ENCODE measurements at places on chromosomes 11 and 22. TPM values are rescaled to one million over a fixed set of nuclear protein-coding genes. Genes with fewer than 3 reads are reported as not detected.

The TMEM191B gene
- 0.40 TPM for total RNA-seq

GRCh38 chr11:57700425-57700824, 11.6 kb downstream of the MED19 start:
- H3K4me3 ChIP-seq, result no peak overlapping the region
- no peak for DNase-seq
- no peaks in the 10 kb centered on the region for H3K36me3 ChIP-seq
- no peak overlapping the region for H3K27ac ChIP-seq

- H3K36me3 ChIP-seq, result no peaks in the 10 kb centered on the region
Observed at GRCh38 chr22:44892243-44892642, 117.6 kb downstream of the PHF21B start.

DNA sequence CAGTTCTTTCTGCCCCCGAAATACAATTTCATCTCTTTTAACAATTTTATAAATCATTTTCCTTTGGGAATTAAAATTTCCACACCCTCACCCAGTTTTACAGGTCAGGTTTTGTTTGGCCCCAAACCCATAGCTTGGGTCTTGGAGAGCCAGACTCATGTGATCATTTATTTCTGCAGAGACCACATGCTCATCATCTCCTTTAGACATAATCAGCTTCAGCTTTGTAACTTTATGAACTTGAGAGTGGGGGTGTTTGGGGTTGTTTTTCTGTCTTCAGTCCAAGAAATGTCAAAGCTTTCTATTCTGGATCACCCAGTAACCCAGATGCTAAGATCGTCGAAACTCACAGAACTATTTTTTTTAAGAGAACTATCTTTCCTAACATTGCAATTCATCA, 70.9 kb downstream of the DBX1 start:
- DNase-seq, result no peak
- H3K4me3 ChIP-seq, result no peak overlapping the region
- peak overlapping the region; percentile 80 for H3K27ac ChIP-seq
- peaks cover 13% of the 10 kb centered on the region for H3K4me1 ChIP-seq

DNA sequence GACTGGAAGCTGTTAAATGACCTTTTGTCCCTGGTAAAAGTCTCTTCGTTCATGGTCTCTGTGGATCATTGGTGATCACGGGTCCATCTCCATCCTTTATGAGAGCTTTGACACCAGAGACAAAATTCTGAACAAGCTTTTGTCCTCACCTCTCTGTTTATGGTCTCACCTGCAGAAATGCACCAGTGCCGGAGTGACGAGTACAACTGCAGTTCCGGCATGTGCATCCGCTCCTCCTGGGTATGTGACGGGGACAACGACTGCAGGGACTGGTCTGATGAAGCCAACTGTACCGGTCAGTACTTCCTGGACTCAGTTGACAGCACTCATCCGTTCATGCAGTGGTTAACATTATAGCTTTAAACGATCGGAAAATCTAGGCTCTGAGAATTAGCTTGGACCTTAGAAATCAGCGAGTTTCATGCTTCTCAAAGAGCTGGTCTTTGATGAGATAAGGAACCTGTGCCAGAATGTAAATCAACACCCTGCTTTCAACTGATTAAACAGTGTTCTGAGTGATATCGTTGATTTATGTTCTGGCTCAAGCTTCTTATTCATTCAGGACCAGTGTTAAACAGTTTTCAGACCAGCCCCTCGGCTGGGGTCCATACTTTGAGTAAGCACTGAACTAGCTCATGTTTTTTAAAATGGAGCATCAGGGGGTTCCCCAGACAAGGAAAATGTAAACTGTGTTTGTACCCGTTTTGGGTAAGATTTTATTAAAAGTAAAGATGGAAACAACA, 124.5 kb upstream of the SORL1-AS1 start:
- DNase-seq, result no peak
- no peaks in the 10 kb centered on the region for H3K36me3 ChIP-seq
- H3K27me3 ChIP-seq, result no peaks in the 10 kb centered on the region
- H3K4me1 ChIP-seq, result peaks cover 4% of the 10 kb centered on the region

DNA sequence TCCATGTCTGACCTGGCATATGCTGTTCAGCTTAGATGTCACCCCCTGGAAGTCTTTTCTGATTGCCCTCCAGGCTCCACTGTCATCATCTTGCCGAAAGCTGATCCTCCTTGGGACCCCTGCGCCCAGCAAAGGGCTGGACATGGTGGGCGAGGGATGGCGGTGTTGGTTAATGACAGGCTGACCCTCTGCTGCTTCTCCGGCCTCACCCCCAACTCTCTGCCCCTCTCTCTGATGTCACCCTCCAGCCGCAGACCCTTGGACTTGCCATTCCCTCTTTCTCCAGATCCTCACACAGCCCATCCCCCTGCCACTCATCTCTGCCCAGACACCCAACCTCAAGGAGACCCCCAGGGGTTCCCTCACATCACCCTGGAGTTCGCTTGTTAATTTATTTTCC, 2.3 kb downstream of the EHBP1L1 start:
- no peak overlapping the region for H3K4me3 ChIP-seq
- H3K4me1 ChIP-seq, result peaks cover 40% of the 10 kb centered on the region
- DNase-seq, result no peak
- H3K36me3 ChIP-seq, result no peaks in the 10 kb centered on the region
- H3K27me3 ChIP-seq, result peaks cover 4% of the 10 kb centered on the region

- no peak overlapping the region for H3K4me3 ChIP-seq
- H3K27ac ChIP-seq, result no peak overlapping the region
- DNase-seq, result no peak
- H3K4me1 ChIP-seq, result peaks cover 22% of the 10 kb centered on the region
- no peaks in the 10 kb centered on the region for H3K36me3 ChIP-seq
Observed at GRCh38 chr11:15882876-15883454, 473.4 kb downstream of the SOX6 start.

DNA sequence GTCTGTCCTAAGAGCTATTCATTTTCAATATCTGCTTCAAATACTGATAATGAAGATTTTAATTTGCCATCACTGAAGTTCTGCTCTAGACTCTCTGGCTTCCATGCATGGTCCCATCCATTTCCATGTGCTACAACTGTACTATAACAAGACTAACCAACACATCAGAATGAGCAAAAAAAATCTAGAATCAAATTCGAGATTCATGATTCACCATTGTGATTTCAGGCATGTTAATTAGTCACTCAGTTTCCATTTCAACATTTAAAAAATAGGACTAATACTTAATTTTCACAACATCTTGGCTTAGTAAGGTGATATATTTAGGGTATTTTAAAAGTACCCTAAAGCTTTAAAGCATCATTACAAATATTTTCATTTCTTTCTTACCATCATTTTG, 22.8 kb downstream of the PICALM start:
- H3K27ac ChIP-seq, result no peak overlapping the region
- DNase-seq, result no peak
- no peak overlapping the region for H3K4me3 ChIP-seq
- no peaks in the 10 kb centered on the region for H3K36me3 ChIP-seq
- H3K27me3 ChIP-seq, result no peaks in the 10 kb centered on the region

Measured in hepatocyte (in vitro differentiated cells).